ENCODE measurements at places on chromosomes 12 and 14. TPM values are rescaled to one million over a fixed set of nuclear protein-coding genes. Genes with fewer than 3 reads are reported as not detected.

OTX2 gene
- total RNA-seq: not detected

SYNDIG1L gene
- not detected for total RNA-seq

ETFBKMT gene
- 2.6 TPM for total RNA-seq

ZFYVE26 gene
- total RNA-seq: 18.8 TPM

PLCZ1 gene
- total RNA-seq: not detected

ZC2HC1C gene
- 0.93 TPM for total RNA-seq

PROX2 gene
- total RNA-seq: not detected

GZMB gene
- total RNA-seq: not detected

POTEM gene
- not detected for total RNA-seq

- no peak for DNase-seq
Measured at GRCh38 chr12:104578453-104578852, 121.7 kb downstream of the CHST11 start.

- no peak for DNase-seq
Measured at GRCh38 chr14:103548463-103549351, 13.8 kb downstream of the BAG5 start.

DNA sequence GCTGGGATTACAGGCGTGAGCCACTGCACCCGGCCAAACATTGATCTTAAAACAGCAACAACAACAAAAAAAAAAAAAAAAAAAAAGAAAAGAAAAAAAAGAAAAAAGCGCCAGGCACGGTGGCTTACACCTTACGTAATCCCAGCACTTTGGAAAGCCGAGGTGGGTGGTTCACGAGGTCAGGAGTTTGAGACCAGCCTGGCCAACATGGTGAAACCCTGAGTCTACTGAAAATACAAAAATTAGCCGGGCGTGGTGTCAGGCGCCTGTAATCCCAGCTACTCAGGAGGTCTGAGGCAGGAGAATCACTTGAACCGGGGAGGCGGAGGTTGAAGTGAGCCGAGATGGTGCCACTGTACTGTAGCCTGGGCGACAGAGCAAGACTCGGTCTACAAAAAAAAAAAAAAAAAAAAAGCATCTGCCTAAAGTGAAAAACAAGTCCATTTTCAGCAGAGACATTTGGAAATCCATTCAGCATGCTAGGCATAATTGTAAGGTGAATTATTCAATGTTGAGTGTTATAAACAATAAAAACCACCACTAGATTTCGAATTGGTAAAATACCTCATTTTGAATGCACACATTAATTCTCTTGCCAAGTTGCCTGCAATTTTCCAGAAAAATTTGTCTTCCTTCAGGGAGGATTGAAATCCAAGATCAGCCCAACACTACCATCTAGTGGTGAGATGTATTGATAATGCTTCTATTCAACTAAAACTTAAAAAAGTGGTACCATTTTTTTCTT, 8.0 kb upstream of the CERS5 start:
- DNase-seq: peak; percentile 78

DNA sequence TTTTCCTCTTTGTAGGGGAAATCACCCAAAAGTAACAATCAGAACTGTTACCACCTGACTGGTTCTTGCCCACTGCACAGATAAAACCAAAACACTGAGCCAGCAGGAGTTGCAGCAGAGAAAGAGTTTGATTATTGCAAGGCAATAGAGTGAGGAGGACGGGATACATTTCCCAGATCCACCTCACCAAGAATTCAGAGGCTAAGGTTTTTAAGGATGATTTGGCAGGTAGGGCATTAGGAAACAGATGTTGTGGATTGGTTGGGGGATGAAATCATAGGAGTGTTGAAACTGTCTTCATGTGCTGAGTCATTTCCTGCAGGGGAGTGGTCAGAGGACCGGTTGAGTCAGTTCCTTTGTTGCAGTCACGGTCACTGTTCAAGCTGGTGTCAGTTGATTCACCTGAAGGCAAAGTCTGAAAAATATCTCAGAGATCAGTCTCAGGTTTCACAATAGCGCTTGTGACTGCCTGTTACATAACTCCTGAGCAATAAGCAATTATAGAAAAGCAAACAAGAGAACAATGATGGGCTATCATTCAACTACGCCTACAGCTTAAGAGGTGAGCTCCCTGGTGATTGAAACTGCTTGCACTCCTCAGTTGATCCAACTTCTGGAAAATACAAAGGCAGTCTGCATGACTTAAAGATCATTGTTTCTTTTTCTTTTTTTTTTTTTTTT, 20.3 kb upstream of the AMN1 start:
- peak; percentile 97 for DNase-seq

DNA sequence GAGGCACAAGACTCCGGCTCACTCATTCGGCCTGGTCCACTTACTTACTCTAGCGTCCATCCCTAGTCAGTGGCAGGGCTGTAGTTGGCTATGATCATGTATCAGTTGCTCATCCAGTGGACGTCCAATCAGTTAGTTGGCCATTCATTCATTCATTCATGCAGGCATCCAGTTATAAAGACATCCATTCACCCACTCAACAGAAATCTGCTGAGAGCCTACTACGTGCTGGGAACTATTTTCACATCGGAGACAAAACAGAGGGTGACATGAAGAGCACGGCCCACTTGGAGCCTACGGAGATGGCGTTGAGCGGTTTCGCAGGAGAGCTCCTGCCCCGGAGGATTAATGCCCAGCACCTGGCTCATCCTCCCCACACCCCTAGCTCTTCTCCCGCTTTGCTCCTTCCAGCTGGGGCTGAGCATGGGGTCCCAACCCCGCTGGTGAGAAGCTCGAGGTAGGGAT, 49.7 kb downstream of the SNAPC1 start:
- DNase-seq: no peak

DNA sequence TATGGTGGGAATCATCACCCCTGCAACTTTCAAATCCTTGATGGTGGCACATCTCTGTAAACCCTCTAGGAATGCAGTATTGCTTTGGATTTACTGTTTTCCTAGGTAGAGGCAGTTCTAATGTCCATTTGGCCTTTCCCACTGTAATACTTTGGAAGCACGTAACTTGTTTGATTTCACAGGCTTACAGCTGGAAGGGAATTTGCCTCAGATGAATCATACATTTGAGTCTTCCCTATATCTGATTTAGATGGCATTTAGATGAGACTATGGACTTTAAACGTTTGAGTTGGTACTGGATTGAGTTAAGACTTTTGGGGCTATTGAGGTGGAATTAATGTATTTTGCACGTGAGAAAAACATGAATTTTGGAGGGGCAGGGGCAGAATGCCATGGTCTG, 35.9 kb downstream of the DAAM1 start:
- DNase-seq: no peak

GRCh38 chr14:47935332-47935731, 259.9 kb upstream of the MDGA2 start:
- DNase-seq: no peak

DNA sequence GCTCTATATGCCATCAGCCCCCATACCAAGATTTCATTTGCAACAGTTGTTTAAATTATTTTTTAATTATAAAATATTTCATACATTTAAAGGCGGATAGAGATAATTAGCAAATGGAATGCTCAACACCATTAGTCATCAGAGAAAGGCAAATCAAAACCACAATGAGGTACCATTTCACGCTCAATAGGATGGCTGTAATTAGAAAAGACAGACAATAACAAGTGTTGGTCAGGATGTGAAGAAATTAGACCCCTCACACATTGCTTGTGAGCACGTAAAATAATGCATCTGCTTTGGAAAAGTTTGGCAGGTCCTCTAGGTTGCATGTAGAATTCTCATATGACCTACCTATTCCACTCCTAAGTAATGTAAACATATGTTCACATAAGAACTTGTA, 35.3 kb upstream of the EPS8 start:
- DNase-seq: no peak

GRCh38 chr14:86038387-86039042, 508.6 kb downstream of the FLRT2 start:
- no peak for DNase-seq

GRCh38 chr14:40269436-40269835, 837.2 kb upstream of the FBXO33 start:
- DNase-seq: no peak

DNA sequence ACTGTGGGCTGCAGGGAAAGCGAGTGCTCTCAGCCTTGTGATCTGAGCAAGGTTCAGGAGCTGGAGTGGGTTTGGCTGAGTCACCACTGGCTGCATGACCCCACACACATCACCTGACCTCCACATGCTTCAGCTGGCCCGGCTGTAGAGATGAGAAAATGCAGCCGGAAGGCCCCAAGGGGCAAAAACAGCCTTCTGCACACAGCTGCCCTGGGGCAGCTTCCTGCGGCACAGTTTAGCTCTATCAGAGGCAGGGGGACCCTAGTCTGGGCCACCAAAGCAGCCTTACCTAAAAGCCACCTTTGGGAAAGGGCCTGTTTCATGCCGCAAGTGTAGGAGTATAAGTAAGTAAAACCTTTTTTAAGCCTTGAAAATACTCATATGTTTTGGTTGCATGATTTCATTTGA, 123.3 kb downstream of the SSPN start:
- no peak for DNase-seq

DNA sequence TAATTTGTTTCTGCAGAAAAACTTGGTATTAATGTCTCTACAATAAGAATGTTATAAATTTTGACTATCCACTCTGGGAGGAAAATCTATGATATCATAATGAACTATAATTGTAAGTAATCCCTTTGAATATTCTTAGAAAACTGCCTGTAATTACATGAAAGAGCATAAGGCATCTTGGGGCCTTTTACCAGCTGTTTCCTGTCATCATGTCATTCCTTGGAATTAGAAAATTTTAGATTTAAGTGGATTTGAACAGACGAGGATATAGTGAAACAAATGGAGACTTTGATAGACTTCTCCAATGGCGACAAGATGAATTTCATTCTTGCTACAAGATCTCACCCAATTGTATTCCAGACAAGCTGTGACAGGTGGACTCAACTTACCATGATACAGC, 423.4 kb upstream of the FLRT2 start:
- DNase-seq: no peak

- DNase-seq: no peak
Measured at GRCh38 chr12:52907092-52907810, 2.4 kb upstream of the KRT8 start.

DNA sequence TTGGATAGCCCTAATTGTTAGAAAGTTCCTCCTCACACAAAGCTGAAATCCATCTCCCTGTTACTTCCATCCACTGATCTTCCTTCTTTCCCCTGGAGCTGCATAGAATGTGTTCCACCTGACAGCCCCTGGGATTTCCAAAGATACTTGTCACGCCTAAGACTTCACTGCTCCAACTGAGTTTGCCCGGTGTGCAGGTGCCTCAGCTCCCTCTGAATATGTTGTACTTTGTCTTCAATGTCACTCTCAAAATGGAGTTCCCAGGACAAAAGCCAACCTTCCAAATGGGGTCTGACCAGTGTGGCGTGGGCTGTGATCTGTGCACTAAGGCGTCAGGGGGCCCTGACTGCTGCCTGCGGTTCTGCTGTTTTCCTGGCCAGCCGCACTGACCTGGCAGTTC, 42.8 kb downstream of the CACNA2D4 start:
- no peak for DNase-seq

DNA sequence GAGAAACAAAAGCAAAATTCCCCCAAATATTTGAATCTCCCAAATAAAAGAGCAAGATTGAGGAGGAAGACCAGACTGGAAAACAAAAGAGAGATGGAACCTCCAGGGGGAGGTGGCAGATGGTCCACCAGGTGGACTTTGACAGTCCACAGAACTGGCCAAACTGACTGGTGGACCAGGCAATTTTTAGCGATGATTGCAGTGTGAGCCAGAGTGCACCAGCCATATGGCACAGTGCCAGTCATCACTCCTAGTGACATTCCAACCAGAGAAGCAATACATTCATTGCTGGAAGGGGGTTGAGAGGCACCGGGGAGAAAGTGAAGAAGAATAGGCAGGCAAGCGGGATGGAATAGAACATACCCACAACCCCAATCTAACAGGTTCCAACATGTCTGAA, 182.9 kb downstream of the EXOC5 start:
- no peak for DNase-seq

GRCh38 chr12:100163416-100164152, 20.9 kb upstream of the BLTP3B start:
- DNase-seq: no peak

- DNase-seq: peak; percentile 48
Measured at GRCh38 chr12:53596920-53597363, 29.2 kb downstream of the ATF7 start.

- no peak for DNase-seq
Measured at GRCh38 chr14:25516838-25517237, 466.9 kb upstream of the STXBP6 start.

GRCh38 chr12:119827760-119828159, 49.4 kb downstream of the CIT start:
- DNase-seq: no peak

GRCh38 chr12:286531-287300, 24.1 kb upstream of the SLC6A13 start:
- no peak for DNase-seq

- no peak for DNase-seq
Measured at GRCh38 chr12:94650143-94651056, at the start of gene TMCC3. TMCC3 (minus strand) TSS chr12:94650557; CDS start chr12:94650430, 127 bp downstream.

DNA sequence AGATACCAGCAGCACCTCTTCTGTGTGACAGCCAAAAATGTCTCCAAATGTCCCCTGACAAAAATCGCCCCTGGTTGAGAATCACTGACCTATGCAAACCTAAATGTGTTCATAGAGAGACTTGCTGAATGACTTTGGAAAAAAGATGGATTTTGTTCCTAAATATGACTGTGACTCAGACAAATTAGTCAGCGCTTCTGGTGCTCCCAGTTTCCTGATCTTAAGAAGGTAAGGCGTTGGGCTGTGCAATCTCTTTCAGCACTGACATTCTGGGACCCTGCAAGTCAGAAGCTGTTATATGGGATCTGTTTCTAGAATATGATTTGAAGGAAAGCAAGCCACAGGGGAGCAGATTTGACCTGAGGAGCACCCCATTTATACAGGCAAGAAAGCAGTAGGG, 90.6 kb upstream of the PWP1 start:
- no peak for DNase-seq

DNA sequence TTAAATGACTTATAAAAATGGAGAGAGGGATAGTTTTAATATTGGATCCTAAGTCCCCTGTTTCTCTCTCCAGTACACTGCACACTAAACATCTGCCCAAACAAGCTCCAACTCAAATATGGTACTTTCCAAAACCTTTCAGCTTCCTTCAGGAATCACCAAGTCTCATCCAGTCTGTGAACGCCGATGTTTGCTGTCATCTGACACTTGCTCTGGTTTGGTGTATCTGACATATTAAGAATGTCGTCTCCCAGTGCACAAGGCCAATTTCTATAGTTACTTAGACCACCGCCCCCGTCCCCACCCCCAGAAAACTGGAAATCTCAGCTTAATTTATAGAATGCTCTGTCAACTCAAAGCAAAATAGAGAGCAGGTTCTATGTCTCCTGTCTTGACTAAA, 5.0 kb upstream of the MGP start:
- DNase-seq: no peak
